Natural killer cell treated with Interleukin-12 subunit alpha and Interleukin-12 subunit beta and Interleukin-15 and Interleukin-18, amount 100 ng/mL, for 72 hours (primary cell): ENCODE measurements at places on chromosomes 4 and X. TPM values are rescaled to one million over a fixed set of nuclear protein-coding genes. Genes with fewer than 3 reads are reported as not detected.

DNA sequence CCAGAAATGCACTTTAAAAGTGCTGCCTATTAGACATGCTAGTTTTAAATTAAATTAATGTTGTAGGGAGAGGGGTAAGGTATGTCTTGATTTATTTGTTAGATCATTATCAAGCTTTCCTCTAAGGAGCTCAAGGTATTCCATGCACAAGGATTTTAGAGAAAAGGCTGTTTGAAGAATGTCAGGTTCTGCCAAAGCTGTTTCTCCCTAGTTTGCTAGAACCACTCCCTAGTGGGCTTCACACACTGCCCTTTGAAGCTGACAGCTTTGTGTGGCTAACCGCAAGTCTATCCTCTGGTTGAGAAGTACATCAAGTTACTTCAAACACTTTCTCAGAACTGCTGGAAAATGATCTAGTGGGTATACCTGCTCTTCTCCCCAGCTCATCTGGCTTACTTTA, 32.3 kb downstream of the RASL11B start:
- DNase-seq = no peak
- peaks cover 3% of the 10 kb centered on the region for H3K27me3 ChIP-seq
- no peak overlapping the region for H3K4me3 ChIP-seq
- H3K4me1 ChIP-seq = peaks cover 14% of the 10 kb centered on the region
- H3K36me3 ChIP-seq = peaks cover 24% of the 10 kb centered on the region
- H3K27ac ChIP-seq = no peak overlapping the region

DNA sequence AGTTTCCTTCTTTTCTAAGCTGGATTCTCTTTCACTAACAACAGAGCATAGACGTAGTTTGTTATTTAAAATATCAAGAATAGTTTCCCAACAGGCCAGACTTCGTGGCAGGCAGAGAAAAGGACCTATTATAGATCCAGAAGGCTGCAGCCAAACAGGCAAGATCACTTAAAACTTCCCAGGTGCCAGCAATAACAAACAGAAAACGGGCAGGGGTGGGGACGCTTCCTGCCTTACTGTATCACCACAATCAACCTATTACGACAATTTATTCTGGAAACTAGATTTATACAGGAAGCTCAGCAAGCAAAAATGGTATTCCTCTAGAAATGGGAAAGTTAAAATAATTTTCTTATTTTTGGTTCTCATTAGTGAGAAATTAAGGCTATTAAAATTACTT, 22.1 kb downstream of the RWDD4 start:
- H3K4me1 ChIP-seq = peaks cover 11% of the 10 kb centered on the region
- no peak overlapping the region for H3K4me3 ChIP-seq
- no peak for DNase-seq
- H3K36me3 ChIP-seq = no peaks in the 10 kb centered on the region
- no peak overlapping the region for H3K27ac ChIP-seq
- H3K27me3 ChIP-seq = no peaks in the 10 kb centered on the region

GRCh38 chr4:7040765-7041164, 2.4 kb upstream of the TADA2B start:
- H3K36me3 ChIP-seq = no peaks in the 10 kb centered on the region
- H3K4me3 ChIP-seq = no peak overlapping the region
- no peaks in the 10 kb centered on the region for H3K27me3 ChIP-seq
- H3K27ac ChIP-seq = no peak overlapping the region

Gene RPA4
- 4.0 TPM for total RNA-seq

Gene ARMCX5
- 4.5 TPM for total RNA-seq
